ENCODE measurements at places on chromosomes 16 and 17. TPM values are rescaled to one million over a fixed set of nuclear protein-coding genes. Genes with fewer than 3 reads are reported as not detected.

DNA sequence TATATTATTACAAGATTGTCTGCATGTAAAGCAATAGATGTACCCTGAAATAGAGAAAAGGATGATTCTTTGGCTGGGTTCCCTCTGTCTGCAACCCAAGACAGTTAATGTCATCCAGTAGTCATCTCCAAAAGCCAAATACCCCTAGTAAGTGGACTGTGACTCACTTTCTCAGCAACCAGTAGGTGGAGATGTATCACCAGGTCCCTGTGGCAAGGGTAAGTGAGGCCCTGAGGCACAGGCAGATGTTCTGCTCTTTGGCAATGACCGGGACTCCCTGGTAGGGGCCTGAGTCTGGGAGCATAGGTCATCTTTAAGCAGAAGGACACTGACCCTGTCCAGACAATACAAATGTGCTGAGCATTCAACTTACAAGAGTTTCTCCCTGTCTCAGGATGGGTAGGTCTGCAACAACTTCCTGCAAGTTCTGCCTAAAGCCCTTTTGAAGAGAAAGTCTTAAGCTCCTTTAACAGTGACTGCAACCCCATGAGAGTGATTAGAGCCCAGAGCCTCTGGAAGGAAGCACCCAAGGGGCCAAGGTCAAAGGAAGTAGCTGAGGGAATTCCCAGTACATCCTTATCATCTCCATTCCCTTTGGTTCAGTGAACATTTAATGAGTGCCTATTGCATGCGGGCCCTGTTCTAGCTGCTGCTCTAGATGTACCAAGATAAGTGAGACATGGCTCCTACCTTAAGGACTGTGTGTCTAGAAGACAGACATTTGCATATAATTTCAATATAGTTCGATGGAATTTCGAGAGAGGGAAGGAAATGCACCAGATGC lies 31.9 kb downstream of the PMP22 start:
- H3K36me3 ChIP-seq, result peaks cover 49% of the 10 kb centered on the region
- no peaks in the 10 kb centered on the region for H3K27me3 ChIP-seq
- no peak overlapping the region for H3K4me3 ChIP-seq
- no peak for DNase-seq

The CCL23 gene
- not detected for total RNA-seq

- H3K27me3 ChIP-seq, result no peaks in the 10 kb centered on the region
- H3K27ac ChIP-seq, result no peak overlapping the region
- no peaks in the 10 kb centered on the region for H3K36me3 ChIP-seq
- H3K4me3 ChIP-seq, result no peak overlapping the region
Observed at GRCh38 chr17:47994724-47995123, 23.8 kb downstream of the CDK5RAP3 start.

The IGF2BP1 gene
- 57.6 TPM for total RNA-seq

The CORO6 gene
- 6.7 TPM for total RNA-seq

The ZP2 gene
- total RNA-seq, result not detected

DNA sequence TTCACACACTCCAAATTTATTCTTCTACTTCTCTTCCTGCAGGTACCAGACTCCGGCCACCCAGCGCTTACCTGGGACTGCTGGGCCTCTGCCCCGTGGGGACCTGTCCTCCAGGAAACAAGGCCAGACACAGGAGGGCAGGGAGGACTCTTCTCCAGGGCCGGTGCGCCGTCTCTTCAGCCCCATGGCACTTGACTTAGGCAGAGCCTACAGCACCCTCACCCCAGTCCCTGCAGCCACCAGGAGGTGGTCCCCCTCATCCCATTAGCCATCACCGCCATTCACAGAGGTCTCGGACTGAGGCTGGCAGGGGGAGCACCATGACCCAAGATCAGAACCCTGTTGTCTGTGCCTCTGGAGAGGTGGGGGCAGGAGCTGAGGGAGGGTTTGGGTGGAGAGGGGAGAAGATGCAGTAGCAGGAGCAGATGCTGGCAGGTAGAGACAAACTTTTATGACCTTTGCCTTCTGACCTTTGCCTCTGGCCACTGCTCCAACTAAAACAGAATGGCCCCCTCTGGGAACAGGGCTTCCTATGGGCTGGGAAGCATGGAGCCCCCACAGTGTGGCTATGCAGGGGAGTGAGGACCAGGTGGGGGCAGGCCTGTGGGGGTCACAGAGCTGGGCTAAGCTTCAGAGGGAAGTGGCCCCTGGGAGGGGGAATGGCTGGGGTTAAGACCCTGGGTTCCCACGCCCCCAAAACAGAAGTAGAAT lies 1.7 kb upstream of the GCGR start:
- no peaks in the 10 kb centered on the region for H3K36me3 ChIP-seq
- H3K27me3 ChIP-seq, result peaks cover 30% of the 10 kb centered on the region
- H3K4me3 ChIP-seq, result no peak overlapping the region
- no peak overlapping the region for H3K27ac ChIP-seq

The PLK1 gene
- 14.2 TPM for total RNA-seq

DNA sequence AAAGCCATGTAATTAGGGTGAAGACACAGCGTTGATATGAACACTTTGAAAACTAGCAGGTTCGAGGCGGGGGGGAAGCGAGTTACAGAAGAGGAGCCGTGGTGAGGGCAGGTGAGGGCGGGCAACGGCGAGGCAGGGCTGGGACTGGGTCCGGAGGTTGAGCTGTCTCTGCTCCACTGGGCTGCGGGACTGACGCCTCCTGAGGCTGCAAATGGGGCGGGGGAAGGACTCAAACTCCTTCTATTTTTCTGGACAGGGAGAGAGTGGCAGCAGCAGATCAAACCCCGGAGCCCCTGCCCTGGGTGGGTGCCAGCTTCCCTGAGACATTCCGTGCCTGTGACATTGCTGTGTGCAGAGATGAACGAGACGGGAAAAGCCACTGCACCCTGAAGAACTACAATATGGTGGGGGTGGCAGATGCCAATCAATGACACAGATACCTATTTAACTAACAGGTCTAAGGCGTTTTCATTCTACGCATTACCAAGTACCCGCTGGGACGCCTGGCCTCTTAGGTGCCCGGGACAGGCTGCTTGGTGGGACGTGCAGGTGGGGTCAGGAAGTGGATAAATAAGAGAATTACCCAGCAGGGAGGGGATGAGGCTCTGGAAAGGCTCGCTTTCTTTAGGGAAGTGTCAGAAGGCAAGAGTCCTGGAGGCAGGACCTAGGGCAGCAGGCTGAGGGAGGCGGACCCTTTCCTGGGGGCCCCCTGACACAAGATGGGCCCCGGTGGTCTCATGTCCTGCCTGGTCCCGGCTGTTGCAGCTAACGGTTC lies 30.4 kb downstream of the RPH3AL start:
- H3K4me1 ChIP-seq, result no peaks in the 10 kb centered on the region
- peaks cover 13% of the 10 kb centered on the region for H3K27me3 ChIP-seq
- peaks cover 6% of the 10 kb centered on the region for H3K36me3 ChIP-seq
- no peak overlapping the region for H3K27ac ChIP-seq

The TBC1D3B gene
- 6.2 TPM for total RNA-seq

- H3K36me3 ChIP-seq, result no peaks in the 10 kb centered on the region
- H3K4me3 ChIP-seq, result peak overlapping the region; percentile 57
- peaks cover 43% of the 10 kb centered on the region for H3K27me3 ChIP-seq
- H3K4me1 ChIP-seq, result peaks cover 30% of the 10 kb centered on the region
- H3K27ac ChIP-seq, result no peak overlapping the region
Observed at GRCh38 chr17:79811868-79812352, 15.0 kb upstream of the CBX8 start.

The GNAO1 gene
- total RNA-seq, result 0.85 TPM

The PER1 gene
- total RNA-seq, result 87.6 TPM

GRCh38 chr16:55325080-55325447 lies 1.1 kb downstream of the IRX6 start:
- no peak overlapping the region for H3K27ac ChIP-seq
- peaks cover 66% of the 10 kb centered on the region for H3K27me3 ChIP-seq
- H3K36me3 ChIP-seq, result no peaks in the 10 kb centered on the region
- H3K4me1 ChIP-seq, result peaks cover 9% of the 10 kb centered on the region

GRCh38 chr17:5976251-5976650 lies 93.9 kb upstream of the WSCD1 start:
- H3K4me3 ChIP-seq, result no peak overlapping the region
- H3K36me3 ChIP-seq, result no peaks in the 10 kb centered on the region
- no peaks in the 10 kb centered on the region for H3K4me1 ChIP-seq

GRCh38 chr16:392450-393030 lies 4.5 kb upstream of the NME4 start:
- DNase-seq, result no peak
- peaks cover 18% of the 10 kb centered on the region for H3K4me1 ChIP-seq
- no peaks in the 10 kb centered on the region for H3K36me3 ChIP-seq
- H3K4me3 ChIP-seq, result no peak overlapping the region

DNA sequence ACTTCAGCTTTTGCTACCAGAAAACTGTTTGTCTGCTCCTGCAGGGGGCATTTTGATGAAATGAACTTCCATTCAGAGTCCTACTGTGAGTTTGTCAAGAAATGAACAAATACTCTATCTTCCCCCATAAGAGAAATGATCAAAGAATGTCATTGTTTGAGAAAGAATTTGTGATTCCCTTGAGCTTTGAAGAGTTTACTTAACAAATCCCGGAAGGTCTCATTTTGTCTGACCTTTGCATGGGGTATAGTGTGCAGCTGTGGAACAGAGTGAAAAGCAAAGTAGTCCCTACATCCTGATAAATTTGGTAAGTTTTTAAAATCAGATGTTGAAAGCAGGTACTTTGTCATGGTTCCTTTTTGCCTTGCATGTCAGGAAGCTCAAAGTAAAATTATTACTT lies 178.0 kb downstream of the ABCC12 start:
- H3K36me3 ChIP-seq, result no peaks in the 10 kb centered on the region
- no peak overlapping the region for H3K4me3 ChIP-seq
- H3K4me1 ChIP-seq, result no peaks in the 10 kb centered on the region

The JUP gene
- 18.8 TPM for total RNA-seq

DNA sequence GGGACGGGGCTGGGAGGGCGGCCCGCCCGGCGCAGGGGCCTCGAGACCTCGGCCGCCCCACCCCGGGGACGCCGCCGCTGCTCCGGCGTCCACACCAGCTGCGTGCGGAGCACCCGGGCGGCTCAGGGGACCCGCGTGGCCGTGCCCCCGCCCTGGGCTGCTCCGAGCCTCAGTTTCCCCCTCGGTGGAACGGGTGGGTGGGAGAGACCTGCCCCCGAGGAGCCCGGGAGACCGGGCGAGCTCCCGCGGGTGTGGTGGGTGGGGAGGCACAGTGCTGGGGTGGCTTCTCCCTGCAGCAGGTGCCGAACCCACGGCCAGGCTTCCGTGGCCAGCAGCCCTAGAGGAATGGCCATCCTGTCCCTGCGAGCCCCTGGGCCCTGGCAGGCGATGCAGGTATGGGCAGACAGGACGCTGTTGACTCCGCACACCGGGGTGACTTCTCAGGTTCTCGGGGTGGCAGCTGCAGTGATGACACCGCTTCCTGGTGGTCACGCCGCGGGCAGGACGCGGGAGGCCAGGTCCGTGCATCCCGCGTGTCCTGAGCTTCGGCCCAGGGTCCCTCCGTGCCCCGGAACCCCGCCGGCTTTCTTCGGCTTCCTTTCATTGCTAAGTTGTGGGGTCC lies 677 bp downstream of the DEF8 start:
- peak overlapping the region; percentile 75 for H3K4me3 ChIP-seq
- H3K36me3 ChIP-seq, result no peaks in the 10 kb centered on the region
- DNase-seq, result no peak
- peaks cover 14% of the 10 kb centered on the region for H3K4me1 ChIP-seq
- no peaks in the 10 kb centered on the region for H3K27me3 ChIP-seq

DNA sequence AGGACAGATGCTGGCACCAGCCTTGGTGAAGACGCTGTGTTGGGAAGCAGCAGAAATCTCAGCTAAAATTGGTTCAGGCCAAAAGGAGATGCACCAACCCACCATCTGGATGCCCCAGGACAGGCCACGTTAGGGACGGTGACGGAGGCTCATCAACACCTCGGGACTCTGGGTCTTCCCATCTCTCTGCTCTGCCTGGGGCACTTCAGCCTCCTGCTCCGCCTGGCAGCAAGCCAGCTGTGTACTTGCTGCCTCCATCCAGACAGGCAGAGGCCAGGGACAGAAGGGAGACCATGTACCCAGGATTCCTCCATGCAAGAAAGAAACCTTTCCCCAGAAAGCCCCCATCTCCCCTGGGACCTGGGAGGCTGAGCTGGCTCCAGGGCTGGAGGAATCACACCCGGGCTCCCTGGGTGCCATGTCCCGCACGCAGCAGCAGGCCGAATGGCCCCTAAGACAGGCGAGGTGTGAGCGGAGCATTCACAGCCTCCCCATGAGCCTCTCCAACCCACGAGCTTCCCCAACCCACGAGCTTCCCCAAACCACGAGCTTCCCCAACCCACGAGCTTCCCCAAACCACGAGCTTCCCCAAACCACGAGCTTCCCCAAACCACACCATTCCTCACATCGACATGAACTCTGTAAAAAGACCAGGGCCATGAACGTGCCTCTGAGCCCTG lies 274.5 kb downstream of the C16orf95 start:
- no peak overlapping the region for H3K27ac ChIP-seq
- DNase-seq, result no peak
- no peak overlapping the region for H3K4me3 ChIP-seq

The AGRP gene
- total RNA-seq, result not detected

The ABCA8 gene
- 21.0 TPM for total RNA-seq

The GCGR gene
- not detected for total RNA-seq

- H3K36me3 ChIP-seq, result peaks cover 2% of the 10 kb centered on the region
- H3K27me3 ChIP-seq, result no peaks in the 10 kb centered on the region
- H3K27ac ChIP-seq, result peak overlapping the region; percentile 20
- DNase-seq, result peak; percentile 63
- H3K4me3 ChIP-seq, result no peak overlapping the region
Observed at GRCh38 chr17:62648251-62648955, 20.9 kb downstream of the MRC2 start.

- peaks cover 6% of the 10 kb centered on the region for H3K4me1 ChIP-seq
- no peaks in the 10 kb centered on the region for H3K36me3 ChIP-seq
- DNase-seq, result no peak
- H3K27me3 ChIP-seq, result peaks cover 40% of the 10 kb centered on the region
- no peak overlapping the region for H3K4me3 ChIP-seq
- H3K27ac ChIP-seq, result no peak overlapping the region
Observed at GRCh38 chr17:80481284-80482057, 5.1 kb upstream of the NPTX1 start.

- H3K4me1 ChIP-seq, result peaks cover 16% of the 10 kb centered on the region
- no peak overlapping the region for H3K4me3 ChIP-seq
- H3K27me3 ChIP-seq, result peaks cover 9% of the 10 kb centered on the region
- no peak overlapping the region for H3K27ac ChIP-seq
Observed at GRCh38 chr17:41420134-41420533, 4.3 kb downstream of the KRT37 start.

GRCh38 chr17:42424991-42425610 lies 2.0 kb upstream of the CAVIN1 start:
- peaks cover 4% of the 10 kb centered on the region for H3K36me3 ChIP-seq
- no peak overlapping the region for H3K4me3 ChIP-seq
- H3K27ac ChIP-seq, result peak overlapping the region; percentile 65
- no peaks in the 10 kb centered on the region for H3K27me3 ChIP-seq

Data from chondrocyte (in vitro differentiated cells).